ENCODE measurements at places on chromosomes 12 and 14.
A peak's percentile ranks its signal among the peaks of the same experiment; 100 is the strongest.

DNA sequence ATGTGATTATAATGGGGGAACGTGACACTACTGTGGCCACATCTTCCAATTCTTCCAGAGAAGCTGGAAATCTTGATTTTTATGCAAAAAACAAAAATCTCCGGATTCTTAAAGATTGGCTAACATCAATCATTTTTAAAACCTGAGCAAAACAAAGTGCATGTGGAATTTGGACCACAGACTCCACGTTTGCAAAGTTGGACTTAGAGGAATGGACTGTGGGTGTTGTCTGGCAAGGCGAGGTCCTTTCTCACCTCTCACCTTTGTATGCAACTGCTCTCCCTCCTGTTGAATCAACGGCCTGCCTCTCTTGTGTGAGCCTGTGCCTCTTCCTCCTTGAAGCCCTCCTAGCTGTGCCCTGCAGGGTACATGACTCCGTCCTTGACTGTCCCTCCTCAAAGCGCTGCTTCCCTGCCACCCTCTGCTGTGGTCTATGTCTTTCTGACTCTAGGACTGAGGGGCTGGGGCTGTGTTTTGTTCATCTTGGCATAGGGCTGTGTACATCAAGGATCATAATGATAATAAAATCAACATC is 122.4 kb downstream of the PHETA1 start:
- DNase-seq, result no peak

- DNase-seq, result no peak
These were observed 427.2 kb downstream of the TMTC2 start for GRCh38 chr12:83113945-83114344.

GRCh38 chr14:89258728-89259273 is 158.2 kb downstream of the FOXN3 start:
- DNase-seq, result no peak

DNA sequence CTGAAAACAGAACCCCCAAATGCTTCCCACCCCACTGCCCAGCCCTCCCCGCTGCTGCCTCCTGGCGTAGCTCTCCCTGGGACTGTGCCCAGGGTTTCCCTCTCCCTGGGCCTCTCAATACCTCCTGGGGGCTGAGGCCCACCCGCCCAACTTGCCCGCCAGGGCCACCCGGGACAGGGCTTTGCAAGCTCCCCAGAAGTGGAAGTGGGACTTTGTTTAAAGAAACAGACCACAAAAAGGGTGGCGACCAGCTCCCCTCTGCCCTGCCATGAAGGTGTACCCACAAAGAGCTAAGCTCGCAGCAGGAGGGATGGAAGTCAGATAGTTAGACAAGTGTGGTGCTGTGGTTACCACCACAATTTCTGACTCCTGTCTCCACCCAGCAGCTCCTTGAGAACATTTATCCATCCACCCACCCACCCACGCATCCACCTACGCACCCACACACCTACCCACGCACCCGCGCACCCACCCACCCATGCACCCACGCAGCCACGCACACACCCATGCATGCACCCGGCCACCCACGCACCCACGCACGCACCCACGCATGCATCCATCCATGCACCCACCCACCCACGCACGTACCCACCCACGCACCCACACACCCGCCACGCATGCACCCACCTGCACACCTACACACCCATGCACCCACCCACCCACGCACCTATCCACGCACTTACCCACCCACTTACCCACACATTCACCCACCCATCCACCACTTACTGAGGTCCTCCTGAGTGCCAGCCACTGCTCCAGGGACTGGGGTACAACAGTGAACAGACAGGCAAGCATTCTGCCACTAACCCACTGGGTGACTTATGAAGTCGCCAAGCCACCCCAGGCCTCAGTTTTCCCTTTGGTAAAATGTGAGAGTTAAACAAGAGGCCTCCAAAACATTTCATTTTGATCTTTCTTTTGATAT is 127.3 kb downstream of the SCARB1 start:
- no peak for DNase-seq

DNA sequence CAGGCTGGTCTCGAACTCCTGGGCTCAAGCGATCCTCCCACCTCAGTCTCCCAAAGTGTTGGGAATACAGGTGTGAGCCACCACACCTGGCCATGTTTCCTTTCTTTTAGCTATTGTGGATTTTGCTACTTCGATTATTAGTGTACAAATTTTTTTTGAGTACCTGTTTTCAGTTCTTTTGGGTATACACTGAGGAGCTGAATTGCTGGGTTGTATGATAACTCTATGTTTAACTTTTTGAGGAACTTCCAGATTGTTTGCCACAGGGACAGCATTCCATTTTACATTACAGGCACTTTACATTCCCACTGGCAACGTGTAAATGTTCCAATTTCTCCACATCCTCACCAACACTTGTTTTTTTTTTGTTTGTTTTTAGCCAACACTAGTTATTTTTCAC is 198.1 kb upstream of the TBX3 start:
- DNase-seq, result no peak

- no peak for DNase-seq
These were observed 12.0 kb upstream of the PRIMA1 start for GRCh38 chr14:93799989-93800921.

DNA sequence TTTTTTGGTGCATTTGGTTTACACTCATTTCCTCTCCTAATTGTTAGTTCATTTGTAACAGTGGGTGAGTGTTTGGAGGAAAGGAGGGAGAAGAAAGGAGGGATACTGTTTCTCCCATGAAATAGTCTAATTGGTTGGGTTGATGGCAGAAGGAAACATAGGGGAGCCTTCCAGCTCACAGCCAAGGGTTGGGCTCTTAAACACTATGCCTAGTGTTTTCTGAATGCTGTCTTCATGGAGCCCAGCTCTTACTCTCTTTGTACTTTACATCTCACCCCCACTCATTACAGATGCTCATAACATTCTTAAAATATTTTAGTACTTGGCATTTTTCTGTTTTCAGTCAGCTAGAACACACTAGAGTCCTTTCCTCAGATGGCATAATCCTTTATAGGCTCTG is 38.2 kb downstream of the BAZ2A start:
- DNase-seq, result no peak

DNA sequence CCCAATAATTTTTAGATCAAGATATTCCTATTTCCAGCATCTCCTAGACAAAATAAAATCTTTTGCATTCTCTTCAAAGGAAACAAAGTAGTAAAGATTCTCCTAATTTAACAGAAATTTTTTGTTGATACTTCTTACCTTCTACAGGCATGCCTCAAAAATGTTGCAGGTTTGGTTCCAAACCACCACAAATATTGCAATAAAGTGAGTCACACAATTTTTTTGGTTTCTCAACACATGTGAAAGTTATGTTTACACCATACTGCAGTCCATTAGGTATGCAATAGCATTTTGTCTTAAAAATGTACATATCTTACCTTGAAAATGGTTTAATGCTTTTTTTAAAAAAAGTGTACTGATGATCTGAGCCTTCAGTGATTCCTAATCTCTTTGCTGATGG is 65.6 kb upstream of the USP15 start:
- no peak for DNase-seq

GRCh38 chr12:66393890-66394289 is 91.6 kb downstream of the HELB start:
- DNase-seq, result no peak

DNA sequence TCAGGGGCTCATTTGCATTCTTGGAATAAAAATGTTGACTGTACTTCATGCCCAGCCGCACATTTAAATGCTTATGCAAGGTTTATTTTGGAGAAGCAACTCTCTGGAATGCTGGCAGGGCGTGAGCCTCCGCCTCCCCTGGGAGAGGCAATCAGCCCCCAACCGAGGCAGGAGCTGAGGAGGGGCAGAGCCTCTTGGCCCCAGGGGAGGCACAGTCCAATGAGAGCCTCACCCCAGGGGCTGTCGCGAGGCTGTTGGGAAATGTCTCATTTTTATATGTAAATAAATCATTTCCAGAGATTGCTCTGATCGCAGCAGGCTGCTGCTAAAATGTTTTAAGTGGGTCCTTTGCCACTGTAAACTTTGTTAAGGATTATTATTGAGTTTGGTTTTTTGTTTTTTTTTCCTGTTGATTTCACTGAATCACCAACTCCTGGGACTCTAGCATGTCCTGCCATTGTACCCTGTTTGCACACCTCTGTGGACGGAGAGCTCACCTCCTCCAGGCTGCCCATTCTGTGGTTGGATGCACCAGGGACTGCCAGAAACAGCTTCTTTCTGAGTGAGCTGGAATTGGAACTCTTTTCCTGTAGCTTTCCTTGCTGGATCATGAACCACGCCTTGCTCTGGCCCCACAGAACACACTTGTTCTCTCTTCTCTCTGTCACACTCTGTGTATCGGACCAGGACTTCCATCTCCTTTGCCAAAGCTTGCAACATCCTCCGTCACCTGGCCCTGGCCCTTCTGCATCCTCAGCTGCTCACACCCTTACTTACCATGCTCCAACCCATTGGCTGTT is 46.9 kb upstream of the FAM181A start:
- DNase-seq, result no peak

GRCh38 chr12:64968989-64969819 is 144.8 kb downstream of the TBC1D30 start:
- DNase-seq, result no peak

- no peak for DNase-seq
These were observed 29.9 kb downstream of the HSPB8 start for GRCh38 chr12:119208626-119209061.

DNA sequence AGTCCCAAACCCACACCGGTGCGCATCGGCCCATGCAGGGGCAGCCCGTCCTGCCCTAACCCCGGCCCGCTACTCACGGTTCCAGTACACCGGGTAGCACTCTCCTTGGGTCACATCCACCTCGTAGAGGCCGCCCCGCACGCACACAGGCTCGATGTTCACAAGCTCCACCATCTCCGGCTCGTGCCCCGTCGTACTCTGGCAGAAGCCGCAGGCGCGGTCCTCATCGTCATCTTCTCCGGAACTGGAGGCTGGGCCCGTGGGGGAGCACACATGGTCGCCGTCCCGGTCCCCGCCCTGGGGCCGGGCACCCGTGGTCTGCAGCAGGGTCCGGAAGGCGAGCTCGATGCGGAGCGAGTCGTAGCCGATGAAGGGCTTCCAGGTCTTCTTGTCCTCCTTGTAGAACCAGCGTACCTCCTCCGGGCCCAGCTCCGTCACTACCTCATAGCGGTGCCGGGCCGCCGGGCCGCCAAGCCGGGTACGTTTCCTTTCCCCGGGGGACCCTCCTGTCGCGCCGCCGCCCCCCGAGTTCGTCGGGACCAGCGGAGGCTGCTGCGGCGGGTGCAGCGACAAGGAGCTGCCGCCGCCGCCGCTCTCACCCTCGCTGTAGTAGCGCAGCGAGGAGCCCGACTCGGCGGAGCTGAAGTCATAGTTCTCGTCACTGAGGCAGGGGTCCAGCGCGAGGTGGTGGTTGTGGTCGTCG is 788 bp downstream of the DDHD1 start:
- DNase-seq, result peak; percentile 73

DNA sequence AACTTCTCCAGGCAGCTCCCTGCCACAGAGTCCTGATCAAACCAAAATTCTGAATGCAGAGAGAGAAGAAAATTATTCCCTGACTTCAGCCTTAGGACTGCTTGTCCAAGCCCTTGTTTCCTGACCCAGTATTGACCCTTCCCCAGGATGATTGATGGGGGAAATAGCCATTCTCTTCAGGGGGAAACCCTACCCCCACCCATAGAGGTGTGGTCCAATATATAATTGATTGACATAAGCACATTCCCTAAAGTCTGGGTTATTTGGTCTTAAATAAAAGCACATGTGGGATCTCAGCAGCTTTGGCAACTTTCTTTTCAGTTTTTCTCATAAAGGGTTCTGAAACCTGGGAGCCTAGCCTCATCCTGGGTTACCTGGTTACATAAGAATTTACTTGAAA is 201.2 kb upstream of the DDHD1 start:
- DNase-seq, result no peak

DNA sequence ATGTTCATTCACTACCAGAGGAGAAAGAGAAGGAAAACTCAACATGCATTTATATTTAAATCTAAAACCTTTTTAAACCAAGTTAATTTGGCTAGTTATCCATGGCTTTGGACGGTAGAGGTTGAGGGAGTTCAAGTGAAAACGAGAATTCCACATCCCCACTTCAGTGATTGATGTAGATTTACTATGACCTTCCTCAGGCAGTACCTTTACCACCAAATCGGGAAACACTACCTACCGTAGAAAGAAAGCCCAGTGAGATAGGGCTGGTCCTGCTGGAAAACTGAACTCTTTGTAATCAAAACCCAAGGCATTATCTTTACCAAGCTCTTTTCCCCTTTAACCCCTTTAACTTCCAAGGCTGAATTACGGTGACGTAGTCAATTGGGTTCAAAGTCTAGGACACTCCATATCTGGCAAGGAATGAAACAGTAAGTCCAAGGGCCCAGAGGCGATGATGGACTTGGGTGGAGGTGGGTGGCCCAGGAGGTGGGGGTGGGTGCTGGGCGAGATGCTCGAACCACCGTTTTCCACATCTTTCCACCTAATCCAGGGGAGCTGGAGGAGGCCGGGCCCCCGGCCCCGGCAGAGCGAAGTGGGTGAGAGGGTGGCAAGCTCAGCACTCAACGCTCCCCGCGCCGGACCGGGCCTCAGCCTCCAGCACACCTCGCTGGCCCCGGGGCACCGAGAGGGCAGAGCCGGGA is 618 bp downstream of the SEC23A start:
- no peak for DNase-seq

DNA sequence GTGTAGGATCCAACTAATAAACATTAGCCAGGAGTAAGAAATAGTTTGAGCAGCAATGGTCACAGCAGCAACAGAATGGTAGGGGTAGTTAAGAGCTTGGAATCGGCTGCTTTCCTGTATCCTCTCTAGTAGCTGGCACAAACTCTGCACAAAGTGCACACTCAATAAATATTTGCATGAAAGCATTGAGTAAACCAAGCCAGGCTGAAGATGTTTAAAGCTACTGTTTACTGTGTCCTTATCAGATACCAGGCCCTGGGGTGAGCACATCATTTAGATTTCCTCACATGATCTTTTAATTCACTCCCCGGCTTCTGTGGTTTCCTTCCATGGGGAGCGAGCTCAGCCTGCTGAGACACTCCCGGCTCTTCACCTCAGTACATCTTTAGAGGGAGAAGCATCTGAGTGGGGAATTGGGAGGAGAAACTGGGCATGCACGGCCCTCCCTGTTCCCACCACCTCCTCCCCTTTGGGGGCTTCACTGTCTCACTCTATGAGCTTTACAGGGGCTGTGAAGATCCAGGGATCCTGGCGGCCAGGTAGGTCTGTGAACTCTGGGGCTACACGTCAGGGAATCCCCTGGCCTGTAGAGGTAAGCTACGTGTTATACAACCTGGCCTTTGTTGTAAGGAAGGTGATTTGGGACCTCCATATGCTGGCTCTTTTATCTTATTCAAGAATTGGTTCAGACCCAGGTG is 107.2 kb upstream of the VASH1 start:
- DNase-seq, result no peak

- no peak for DNase-seq
These were observed 2.6 kb downstream of the AQP2 start for GRCh38 chr12:49953151-49953550.

- peak; percentile 24 for DNase-seq
These were observed 1.2 kb upstream of the TRIM9 start for GRCh38 chr14:51095854-51096823.
